CD8-positive, alpha-beta T cell (primary cell): ENCODE measurements at places on chromosomes 7 and 10. TPM values are rescaled to one million over a fixed set of nuclear protein-coding genes. Genes with fewer than 3 reads are reported as not detected.

- DNase-seq: no peak
Measured at GRCh38 chr10:123117644-123118417, 17.9 kb upstream of the HMX3 start.

DNA sequence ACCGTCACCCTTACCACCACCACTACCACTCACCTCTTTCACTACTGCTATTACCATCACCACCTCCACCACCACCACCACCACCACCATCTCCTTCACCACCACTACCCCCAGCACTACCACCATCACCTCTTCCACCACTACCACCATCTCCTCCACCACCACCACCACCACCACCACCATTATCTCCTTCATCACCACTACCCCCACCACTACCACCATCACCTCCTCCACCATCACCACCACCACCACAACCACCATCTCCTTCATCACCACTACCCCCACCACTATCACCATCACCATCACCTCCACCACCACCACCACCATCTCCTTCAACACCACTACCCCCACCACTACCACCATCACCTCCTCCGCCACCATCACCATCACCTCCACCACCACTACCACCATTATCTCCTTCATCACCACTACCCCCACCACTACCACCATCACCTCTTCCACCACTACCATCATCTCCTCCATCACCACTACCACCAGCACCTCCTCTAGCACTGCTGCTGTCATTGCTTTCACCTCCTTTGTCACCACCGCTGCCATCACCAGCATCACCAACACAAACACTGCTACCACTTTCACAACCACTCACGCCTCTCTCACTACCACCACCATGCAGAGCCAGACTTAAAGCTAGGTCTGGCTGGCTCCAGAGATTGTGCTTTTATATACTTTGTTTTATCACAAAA lies 109.3 kb downstream of the ICA1 start:
- no peak for DNase-seq

GRCh38 chr10:3959370-3960325 lies 174.6 kb upstream of the KLF6 start:
- DNase-seq: no peak

GRCh38 chr7:47786557-47787248 lies 161.6 kb downstream of the PKD1L1 start:
- DNase-seq: no peak

DNA sequence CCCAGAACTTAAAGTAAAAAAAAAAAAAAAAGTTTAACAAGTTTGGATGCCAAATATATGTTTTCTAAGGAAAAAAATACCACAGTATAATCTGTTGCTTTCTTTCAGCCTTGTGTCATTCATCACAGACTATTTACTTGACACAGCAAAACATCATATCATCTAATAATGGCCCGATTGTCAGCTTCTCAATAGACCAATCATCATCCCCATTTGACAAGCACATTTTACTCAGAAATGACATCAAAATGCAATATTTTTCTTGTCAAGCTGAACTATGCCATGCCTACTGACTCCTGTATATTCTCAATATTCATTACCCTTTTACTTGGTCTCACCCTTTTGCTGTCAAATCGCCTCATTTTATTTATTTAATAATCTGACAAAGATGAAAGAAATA lies 249.7 kb downstream of the NRG3 start:
- DNase-seq: no peak

- DNase-seq: no peak
Measured at GRCh38 chr10:52351914-52352330, 37.8 kb downstream of the DKK1 start.

- DNase-seq: no peak
Measured at GRCh38 chr7:143979359-143979758, 20.8 kb upstream of the OR6B1 start.

- DNase-seq: no peak
Measured at GRCh38 chr7:127953423-127954356, 77.5 kb downstream of the LRRC4 start.

The ADCYAP1R1 gene
- not detected for total RNA-seq

The HERPUD2 gene
- 123 TPM for total RNA-seq

The CPXM2 gene
- not detected for total RNA-seq

The SKIDA1 gene
- total RNA-seq: not detected

The NUTM2B gene
- 1.3 TPM for total RNA-seq

The CNPY1 gene
- not detected for total RNA-seq

The PON3 gene
- total RNA-seq: not detected
